ENCODE measurements at places on chromosomes 2 and 18. TPM values are rescaled to one million over a fixed set of nuclear protein-coding genes. Genes with fewer than 3 reads are reported as not detected.
A peak's percentile ranks its signal among the peaks of the same experiment; 100 is the strongest.

- H3K36me3 ChIP-seq: no peaks in the 10 kb centered on the region
- H3K27me3 ChIP-seq: no peaks in the 10 kb centered on the region
- no peaks in the 10 kb centered on the region for H3K4me1 ChIP-seq
Observed at GRCh38 chr2:158498043-158498748, 41.4 kb downstream of the PKP4 start.

DNA sequence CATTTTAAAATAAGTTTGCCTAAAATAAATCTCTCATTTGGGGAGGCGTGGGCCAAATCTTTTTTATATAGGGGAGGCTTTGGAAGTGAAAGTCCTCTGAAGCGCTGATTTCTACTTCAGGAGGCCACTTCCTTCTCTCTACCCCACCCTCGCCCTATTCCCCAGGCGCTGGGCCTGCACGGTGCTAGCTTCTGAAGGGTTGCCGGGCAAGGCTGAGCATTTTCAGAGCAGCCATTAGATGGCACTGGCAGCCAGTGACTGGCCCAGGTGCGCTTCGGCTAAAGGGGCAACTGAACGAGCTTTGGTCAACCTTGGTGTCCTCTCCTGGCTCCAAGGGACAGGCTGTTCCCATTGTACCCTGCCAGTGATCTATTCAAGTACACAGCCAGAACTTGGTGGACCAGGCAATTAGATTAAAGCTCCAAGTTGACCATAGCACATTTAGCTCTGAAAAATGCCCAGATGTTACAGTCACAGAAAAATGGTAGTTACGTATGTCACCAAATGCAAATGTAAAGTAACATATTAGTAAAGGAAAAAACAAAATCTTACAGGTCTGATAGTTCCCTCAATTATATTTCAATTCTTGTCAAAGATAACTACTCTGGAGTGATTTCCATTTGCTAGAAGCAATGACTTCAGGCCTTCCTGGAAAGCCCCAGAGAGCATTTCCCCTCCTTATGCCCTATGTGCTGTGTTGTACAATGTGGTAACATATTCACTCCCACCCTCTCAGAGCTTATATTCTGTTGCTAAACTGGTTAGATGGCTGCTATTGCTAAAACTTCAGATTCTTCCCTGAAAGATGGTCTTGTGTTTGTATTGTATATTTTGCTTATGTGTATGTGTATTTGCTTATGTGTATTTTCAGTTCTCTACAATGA, 2.1 kb downstream of the POMC start:
- H3K36me3 ChIP-seq: no peaks in the 10 kb centered on the region
- DNase-seq: peak; percentile 92
- H3K27me3 ChIP-seq: peaks cover 50% of the 10 kb centered on the region
- no peak overlapping the region for H3K27ac ChIP-seq
- peaks cover 28% of the 10 kb centered on the region for H3K4me1 ChIP-seq
- no peak overlapping the region for H3K4me3 ChIP-seq

DNA sequence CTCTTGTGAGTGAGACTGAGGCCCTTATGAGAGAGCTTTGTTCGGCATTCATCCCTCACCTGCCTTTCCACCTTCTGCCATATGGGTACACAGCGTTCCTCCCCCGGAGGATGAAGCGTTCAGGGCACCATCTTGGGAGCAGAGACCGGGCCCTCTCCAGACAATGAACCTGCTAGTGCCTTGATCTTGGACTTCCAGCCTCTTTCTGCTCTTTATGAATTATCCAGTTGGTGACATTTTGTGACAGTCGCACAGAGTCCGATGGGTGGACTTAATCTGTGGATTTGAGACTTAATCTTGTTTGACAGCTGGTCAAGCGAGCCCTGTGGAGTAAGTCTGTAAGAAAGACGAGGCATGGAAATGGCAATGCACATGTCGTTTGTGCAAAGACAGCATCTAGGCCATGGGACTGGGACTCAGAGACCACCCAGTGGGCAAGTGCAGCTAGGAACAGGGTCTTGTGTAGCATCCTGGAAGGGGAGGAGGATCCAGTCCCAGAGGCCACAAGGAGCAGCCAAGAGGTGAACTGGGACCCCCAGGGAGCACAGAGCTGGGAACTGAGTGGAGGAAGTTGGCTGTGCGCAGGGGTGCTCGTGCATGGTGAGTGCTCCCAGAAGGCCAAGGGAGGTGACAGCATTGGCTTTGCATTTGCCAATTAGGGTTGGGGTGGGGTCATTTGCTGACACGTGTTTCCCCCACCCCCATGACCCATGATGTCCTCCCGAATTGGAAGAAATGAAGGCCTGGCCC, 69.5 kb upstream of the HDAC4 start:
- no peaks in the 10 kb centered on the region for H3K4me1 ChIP-seq
- H3K36me3 ChIP-seq: no peaks in the 10 kb centered on the region
- no peaks in the 10 kb centered on the region for H3K27me3 ChIP-seq
- no peak overlapping the region for H3K27ac ChIP-seq
- no peak for DNase-seq

- peaks cover 42% of the 10 kb centered on the region for H3K4me1 ChIP-seq
- DNase-seq: no peak
- H3K4me3 ChIP-seq: no peak overlapping the region
- H3K27ac ChIP-seq: no peak overlapping the region
- H3K36me3 ChIP-seq: no peaks in the 10 kb centered on the region
Observed at GRCh38 chr18:13265008-13265910, 46.7 kb downstream of the LDLRAD4 start.

GRCh38 chr2:111208639-111209038, 87.9 kb downstream of the BCL2L11 start:
- H3K4me3 ChIP-seq: no peak overlapping the region
- no peaks in the 10 kb centered on the region for H3K27me3 ChIP-seq
- no peak overlapping the region for H3K27ac ChIP-seq
- DNase-seq: no peak
- H3K36me3 ChIP-seq: no peaks in the 10 kb centered on the region

DNA sequence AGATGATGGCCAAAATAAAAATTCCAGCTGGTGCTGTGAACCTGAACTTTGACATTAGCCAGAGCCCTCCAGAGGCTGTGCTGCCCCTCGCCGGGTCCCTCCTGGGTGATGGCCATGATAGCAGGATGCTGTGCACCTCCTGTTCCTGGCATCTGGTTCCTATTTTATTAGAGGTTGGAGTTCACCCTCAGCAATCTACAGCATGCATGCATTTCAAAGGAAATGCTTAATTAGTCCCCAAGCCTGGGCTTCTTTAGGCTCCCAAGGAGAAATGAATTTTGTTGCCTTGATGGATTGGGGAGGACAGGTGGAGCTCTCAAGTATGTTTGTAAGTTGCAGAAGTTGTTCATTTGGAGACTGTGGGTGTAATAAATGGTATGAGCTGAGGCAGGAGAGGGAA, 166.9 kb downstream of the GLI2 start:
- no peaks in the 10 kb centered on the region for H3K27me3 ChIP-seq
- DNase-seq: no peak
- H3K36me3 ChIP-seq: no peaks in the 10 kb centered on the region
- no peak overlapping the region for H3K27ac ChIP-seq
- peaks cover 13% of the 10 kb centered on the region for H3K4me1 ChIP-seq

GRCh38 chr2:46495231-46496030, 16.1 kb downstream of the TMEM247 start:
- H3K27me3 ChIP-seq: no peaks in the 10 kb centered on the region
- no peaks in the 10 kb centered on the region for H3K36me3 ChIP-seq
- peaks cover 3% of the 10 kb centered on the region for H3K4me1 ChIP-seq
- DNase-seq: no peak
- H3K27ac ChIP-seq: no peak overlapping the region

- no peaks in the 10 kb centered on the region for H3K27me3 ChIP-seq
- DNase-seq: no peak
- H3K4me1 ChIP-seq: no peaks in the 10 kb centered on the region
- no peak overlapping the region for H3K4me3 ChIP-seq
Observed at GRCh38 chr18:62033756-62034155, 140.9 kb upstream of the RNF152 start.

GRCh38 chr18:50675043-50675442, 115.2 kb downstream of the MAPK4 start:
- no peak overlapping the region for H3K27ac ChIP-seq
- H3K36me3 ChIP-seq: no peaks in the 10 kb centered on the region
- peak; percentile 5 for DNase-seq
- no peaks in the 10 kb centered on the region for H3K27me3 ChIP-seq
- H3K4me1 ChIP-seq: no peaks in the 10 kb centered on the region

- H3K27me3 ChIP-seq: no peaks in the 10 kb centered on the region
- H3K36me3 ChIP-seq: peaks cover 13% of the 10 kb centered on the region
- H3K27ac ChIP-seq: no peak overlapping the region
- H3K4me1 ChIP-seq: no peaks in the 10 kb centered on the region
- no peak overlapping the region for H3K4me3 ChIP-seq
Observed at GRCh38 chr2:25842155-25842554, 36.1 kb downstream of the ASXL2 start.

Gene MAP3K19
- polyA plus RNA-seq: not detected

DNA sequence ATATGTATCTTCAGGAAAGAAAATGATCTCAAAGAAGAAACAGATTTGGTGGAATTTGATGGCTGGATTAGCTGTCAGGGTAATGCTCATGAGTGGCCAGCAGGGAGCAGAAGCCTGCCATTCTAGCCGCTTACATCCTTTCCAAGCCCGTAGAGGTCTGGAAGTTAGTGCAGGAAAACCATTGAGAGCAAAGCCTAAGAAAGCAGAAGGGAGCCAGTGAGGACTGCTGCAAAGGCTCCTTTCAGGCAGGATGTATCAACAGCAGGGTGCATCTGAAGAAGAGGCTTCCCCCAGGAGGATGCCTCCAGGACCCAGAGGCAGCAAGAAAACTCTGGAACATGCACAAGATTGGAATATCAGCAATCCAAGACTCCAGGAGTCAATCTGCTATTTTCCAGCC, 22.9 kb upstream of the LBH start:
- H3K27me3 ChIP-seq: no peaks in the 10 kb centered on the region
- H3K4me3 ChIP-seq: no peak overlapping the region
- peaks cover 18% of the 10 kb centered on the region for H3K4me1 ChIP-seq
- H3K27ac ChIP-seq: peak overlapping the region; percentile 45
- no peaks in the 10 kb centered on the region for H3K36me3 ChIP-seq
- DNase-seq: no peak

Gene GLI2
- 0.32 TPM for polyA plus RNA-seq

Gene GCG
- polyA plus RNA-seq: 0.28 TPM

- no peak overlapping the region for H3K4me3 ChIP-seq
- DNase-seq: no peak
- peak overlapping the region; percentile 0 for H3K27ac ChIP-seq
- H3K27me3 ChIP-seq: peaks cover 12% of the 10 kb centered on the region
Observed at GRCh38 chr2:191249156-191249813, 4.1 kb downstream of the MYO1B start.

DNA sequence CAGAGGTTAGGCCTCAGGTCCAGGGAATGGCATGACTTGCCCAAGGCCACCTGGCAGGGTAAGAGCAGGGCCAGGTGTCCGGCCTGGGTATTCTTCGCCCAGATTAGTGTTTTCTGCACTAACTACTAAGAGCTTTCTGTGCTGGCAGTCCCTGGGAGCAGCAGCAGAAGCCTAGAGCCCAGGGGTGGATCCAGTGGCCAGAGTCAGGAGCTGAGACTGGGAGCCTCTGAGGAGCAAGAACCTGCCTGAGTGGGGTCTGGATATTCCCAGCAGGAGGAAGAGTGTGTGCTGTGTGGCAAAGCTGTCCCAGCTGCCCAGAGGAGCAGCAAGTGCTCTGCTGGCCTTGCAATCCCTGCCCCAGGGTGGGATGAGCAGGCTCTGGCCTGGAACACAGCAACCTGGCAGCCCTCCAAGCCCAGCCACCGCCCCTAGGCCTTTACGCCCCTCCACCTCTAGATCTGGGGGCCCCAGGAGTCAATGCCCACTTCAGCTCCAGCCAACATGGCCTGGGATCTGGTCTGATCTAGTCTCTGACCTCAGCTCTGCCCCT, 30.7 kb upstream of the GPAT2 start:
- no peaks in the 10 kb centered on the region for H3K36me3 ChIP-seq
- H3K27ac ChIP-seq: no peak overlapping the region
- no peak overlapping the region for H3K4me3 ChIP-seq
- no peak for DNase-seq
- no peaks in the 10 kb centered on the region for H3K4me1 ChIP-seq

Gene DSG4
- polyA plus RNA-seq: not detected

- no peaks in the 10 kb centered on the region for H3K4me1 ChIP-seq
- H3K4me3 ChIP-seq: no peak overlapping the region
- H3K36me3 ChIP-seq: no peaks in the 10 kb centered on the region
- H3K27ac ChIP-seq: no peak overlapping the region
Observed at GRCh38 chr2:233663911-233664310, 7.8 kb upstream of the UGT1A9 start.

Gene TMEM87B
- polyA plus RNA-seq: 10.8 TPM

Gene PARD3B
- polyA plus RNA-seq: 0.87 TPM

- H3K36me3 ChIP-seq: peaks cover 80% of the 10 kb centered on the region
- H3K4me1 ChIP-seq: no peaks in the 10 kb centered on the region
- no peak overlapping the region for H3K27ac ChIP-seq
- no peak overlapping the region for H3K4me3 ChIP-seq
- no peak for DNase-seq
Observed at GRCh38 chr2:29159125-29159524, 43.9 kb downstream of the CLIP4 start.

Gene PLCL1
- polyA plus RNA-seq: 0.68 TPM

- peak overlapping the region; percentile 53 for H3K27ac ChIP-seq
- no peaks in the 10 kb centered on the region for H3K4me1 ChIP-seq
- H3K27me3 ChIP-seq: no peaks in the 10 kb centered on the region
- no peaks in the 10 kb centered on the region for H3K36me3 ChIP-seq
Observed at GRCh38 chr2:169478745-169479256, 493 bp upstream of the BBS5 start.

- DNase-seq: no peak
- peak overlapping the region; percentile 44 for H3K27ac ChIP-seq
- no peak overlapping the region for H3K4me3 ChIP-seq
- peaks cover 65% of the 10 kb centered on the region for H3K36me3 ChIP-seq
Observed at GRCh38 chr2:45412754-45413379, 198.2 kb downstream of the SRBD1 start.

DNA sequence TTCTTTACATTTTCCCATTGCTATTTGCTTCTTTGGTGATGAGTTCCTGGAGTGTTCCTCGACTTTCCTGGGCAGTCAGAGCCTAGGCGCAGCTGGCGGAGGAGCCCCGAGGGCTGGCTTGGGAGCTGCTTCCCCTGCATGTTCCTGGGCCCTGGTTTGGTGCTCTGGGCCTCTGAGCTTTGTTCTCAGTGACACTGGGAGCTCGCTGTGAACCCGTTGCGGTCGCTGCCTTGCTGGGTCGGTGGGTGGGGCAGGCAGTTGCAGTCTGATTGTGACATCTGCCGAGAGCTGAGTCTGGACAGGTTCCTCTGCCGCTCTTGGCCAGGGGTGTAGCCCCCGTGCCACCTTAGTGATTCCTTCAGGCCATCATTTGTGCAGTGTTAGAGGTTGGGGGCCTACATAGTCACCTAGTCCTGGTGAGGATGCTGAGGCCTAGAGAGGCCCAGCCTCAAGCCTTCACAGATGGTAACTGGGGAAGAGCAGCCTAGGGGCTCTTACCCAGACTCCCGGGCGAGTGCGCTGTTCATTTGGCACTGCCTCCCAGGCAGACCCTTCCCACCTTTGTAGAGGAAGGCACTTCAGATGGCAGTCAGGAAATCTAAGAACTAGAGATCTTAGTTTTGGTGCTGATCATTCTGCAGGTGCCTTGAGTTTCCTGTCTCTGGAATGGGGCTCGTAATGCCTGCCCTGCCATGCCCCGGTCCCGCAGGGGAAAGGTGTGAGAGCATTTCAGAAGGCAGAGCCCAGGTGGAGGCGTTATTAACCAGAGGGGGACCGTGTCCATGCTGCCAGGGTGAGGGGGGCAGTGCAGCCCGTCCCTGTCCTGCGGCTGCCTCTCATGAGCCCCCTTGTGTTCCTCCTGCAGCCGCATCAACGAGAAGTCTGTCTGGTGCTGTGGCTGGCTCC, 8.4 kb downstream of the ASB1 start:
- no peak overlapping the region for H3K4me3 ChIP-seq
- peaks cover 34% of the 10 kb centered on the region for H3K4me1 ChIP-seq
- H3K27ac ChIP-seq: no peak overlapping the region
- DNase-seq: no peak
- no peaks in the 10 kb centered on the region for H3K27me3 ChIP-seq

Gene GPR75
- polyA plus RNA-seq: 0.93 TPM

Gene DLGAP1
- 0.39 TPM for polyA plus RNA-seq

Gene SP5
- 0.20 TPM for polyA plus RNA-seq
